Stimulated activated CD8-positive, alpha-beta memory T cell treated with anti-CD3 and anti-CD28 coated beads, Interleukin-7, amount 100 ng/mL, for 1 hour (primary cell): ENCODE measurements at places on chromosomes 2 and 18.

DNA sequence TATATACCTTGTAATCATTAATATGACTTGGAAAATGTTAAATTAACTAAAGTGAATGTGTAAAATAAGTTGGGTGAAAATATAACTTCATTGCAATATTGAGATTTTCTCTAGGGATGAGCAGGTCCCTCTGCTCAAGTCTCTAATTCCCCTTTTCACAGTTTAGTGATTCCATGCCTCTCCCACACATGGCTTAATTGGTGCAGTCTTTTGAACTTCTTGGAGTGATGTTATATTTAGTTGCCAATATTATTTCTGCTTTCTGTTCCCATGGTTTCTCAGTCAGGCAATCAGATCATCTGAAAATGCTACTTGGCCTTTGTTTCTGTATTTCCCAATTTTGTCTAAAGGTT lies 233.7 kb upstream of the SPOPL start:
- DNase-seq: no peak

- no peak for DNase-seq
These were observed 20.5 kb downstream of the KIAA1328 start for GRCh38 chr18:36849288-36850006.

DNA sequence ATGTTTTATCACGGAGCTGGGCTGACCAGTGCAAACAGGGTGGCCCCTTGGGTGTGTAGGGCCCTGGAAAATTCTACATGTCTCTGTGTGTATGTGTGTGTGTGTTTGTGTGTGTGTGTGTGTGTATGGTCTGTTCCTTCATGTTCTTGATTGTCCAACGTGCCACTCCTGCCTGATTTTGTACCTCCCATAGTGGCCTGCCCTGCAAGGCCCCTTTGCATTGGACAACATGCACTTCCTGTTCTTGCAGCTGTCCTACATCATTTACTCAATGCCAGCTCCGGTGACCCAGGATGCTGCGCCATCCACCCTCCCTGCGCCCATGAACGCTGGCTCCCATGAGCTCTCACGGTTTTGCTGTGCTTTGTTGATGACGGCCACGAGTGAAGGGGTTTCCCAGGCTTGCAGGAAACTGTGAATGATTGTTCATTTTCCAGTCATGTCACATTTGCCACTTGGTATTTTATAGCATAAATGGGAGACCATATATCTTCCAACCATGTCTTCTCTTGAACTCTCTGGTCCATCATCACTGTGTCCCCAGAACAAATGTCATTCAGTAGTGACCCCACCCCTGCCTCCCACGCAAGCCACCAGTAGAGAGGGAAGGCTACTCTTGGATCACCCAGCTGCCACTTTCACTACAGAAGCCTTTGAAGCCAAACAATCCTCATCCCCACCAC lies 69.7 kb upstream of the NCK2 start:
- DNase-seq: no peak

GRCh38 chr2:234821946-234822475 lies 129.8 kb upstream of the SH3BP4 start:
- no peak for DNase-seq

DNA sequence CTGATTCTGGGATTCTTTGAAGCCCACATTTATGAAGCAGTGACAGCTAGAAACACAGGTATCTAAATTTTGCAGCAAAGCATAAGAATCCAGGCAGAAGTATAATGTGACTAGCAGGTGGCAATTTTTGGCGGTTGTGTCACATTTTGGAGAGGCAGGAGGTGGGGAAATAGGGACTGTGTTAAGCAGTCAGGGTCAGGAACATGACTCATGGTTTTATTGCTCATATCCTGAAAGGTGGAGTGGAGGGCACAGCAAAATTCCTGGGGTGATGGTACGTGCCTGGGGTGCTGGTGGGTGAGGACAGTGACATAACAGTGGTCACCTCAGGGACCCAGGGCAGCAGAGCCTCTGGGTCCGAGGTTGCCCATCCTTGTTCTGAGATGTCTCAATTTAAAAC lies 63.5 kb upstream of the TTN start:
- no peak for DNase-seq

- DNase-seq: no peak
These were observed 71.9 kb downstream of the RIT2 start for GRCh38 chr18:43043626-43044025.

GRCh38 chr18:37385846-37386778 lies 179.5 kb downstream of the CELF4 start:
- no peak for DNase-seq

DNA sequence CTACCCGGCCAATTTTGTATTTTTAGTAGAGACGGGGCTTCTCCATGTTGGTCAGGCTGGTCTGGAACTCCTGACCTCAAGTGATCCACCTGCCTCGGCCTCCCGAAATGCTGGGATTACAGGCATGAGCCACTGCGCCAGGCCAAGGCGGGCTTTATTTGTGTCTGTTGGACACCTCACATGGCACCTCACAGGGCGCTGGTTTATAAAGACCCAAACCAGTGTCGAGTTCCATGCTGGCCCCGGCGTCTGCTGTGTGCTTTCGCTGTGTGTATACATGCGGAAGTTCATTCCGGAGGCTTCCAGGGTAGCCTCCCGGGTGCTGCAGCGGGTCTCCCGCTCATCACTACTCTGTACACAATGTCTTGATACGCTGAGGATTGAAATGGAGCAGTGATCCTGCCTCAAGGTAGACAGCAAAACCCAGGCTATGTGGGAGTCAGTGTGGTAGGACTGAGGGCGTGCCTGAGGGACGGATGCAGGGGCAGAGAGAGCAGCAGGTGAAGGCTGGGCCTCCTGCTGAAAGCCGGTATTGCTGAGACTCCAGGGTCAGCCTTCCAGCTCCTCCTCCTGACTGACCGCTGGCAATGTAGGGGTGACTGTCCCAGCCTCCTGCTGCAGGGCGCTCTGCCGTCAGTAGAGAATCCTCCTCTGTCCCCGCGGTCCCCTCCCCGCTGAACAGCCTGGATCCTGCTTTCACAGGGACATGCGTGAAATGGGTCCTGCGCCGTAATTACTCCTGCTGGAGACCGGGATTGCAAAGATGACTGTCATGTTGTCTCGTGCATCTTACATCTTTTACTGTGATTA lies 22.7 kb downstream of the LDLRAD4 start:
- DNase-seq: no peak

- no peak for DNase-seq
These were observed 106.7 kb downstream of the FAM210A start for GRCh38 chr18:13619505-13620205.

- DNase-seq: no peak
These were observed 29.2 kb downstream of the KCNG2 start for GRCh38 chr18:79826966-79827365.
